ENCODE measurements at places on chromosomes 13 and 19.

DNA sequence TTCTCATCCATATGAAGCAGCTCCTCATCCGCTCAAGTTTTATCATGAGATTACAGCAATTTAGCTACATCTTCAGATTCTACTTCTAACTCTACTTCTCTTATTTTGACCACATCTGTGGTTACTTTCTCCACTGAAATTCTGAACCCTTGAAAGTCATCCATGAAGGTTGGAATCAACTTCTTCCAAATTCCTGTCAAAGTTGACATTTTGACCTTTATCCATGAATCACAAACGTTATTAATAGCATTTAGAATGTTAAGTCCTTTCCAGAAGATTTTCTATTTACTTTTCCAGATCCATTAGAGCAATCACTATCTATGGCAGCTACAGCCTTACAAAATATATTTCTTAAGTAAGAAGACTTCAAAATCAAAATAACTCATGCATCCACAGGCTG is 421.7 kb upstream of the GPC6 start:
- DNase-seq: no peak

DNA sequence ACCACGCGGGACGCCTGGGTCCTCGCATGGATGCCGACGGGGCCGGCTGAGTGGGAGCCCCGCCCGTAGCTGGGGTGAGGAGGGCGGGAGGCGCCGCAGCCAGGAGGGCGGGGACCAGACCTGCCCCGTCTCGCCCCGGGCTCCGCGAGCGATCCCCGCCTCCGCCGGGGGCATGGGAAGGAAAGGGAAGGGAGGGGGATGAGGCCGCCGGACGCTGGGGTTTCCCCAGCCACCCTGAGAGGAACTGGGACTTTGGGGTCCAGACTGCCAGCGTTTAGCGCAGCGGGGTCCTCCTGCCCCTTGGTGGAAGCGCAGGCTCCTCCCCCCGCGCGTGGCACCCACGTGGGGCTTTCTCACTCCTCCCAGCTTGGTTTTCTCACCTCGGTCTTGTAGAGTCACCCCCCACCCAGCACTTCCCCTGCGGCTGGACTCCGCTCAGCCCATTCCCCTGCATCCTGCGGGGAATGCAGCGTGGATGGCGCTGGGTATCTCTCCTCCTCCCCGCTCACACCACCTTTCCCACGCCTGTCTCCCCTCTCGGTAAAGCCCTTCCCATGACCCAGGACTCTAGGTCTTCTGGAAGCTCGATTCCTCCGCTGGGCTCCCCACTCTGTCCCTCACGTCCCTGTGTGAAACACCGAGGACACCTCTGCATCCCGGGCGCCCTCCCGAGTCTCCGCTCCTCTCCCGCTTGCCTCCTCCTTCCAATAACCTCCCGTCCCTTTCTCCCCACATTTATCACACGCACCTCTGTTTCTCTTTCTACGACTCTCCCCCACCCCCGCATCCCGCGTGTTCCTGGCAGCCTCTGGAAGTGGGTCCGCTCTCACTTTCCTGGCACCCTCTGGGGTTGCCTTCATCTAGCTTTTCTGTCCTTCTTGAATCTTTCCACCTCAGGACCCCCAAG is 2.1 kb downstream of the TGFB1 start:
- DNase-seq: no peak

DNA sequence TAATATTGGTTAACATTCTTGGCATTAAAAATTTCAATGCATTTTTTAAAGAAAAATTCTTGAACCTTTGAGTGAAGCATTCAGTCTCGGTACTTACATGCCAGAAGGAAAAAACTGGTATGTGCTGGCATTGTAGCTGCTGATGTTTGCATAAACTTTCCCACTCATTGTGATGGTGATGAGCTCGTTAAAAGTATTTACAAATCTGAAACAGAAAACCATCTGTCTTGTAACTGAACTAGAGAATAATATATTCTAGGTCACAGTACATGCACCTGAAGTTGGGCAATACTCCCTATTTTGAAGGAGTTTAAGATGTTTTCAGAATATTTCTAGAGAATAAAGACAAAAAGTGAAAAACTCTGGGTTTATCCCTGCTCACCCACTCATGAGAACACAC is 64.1 kb downstream of the SLC15A1 start:
- DNase-seq: no peak

- peak; percentile 76 for DNase-seq
Measured at GRCh38 chr19:58559275-58560006, 1.0 kb upstream of the UBE2M start.

DNA sequence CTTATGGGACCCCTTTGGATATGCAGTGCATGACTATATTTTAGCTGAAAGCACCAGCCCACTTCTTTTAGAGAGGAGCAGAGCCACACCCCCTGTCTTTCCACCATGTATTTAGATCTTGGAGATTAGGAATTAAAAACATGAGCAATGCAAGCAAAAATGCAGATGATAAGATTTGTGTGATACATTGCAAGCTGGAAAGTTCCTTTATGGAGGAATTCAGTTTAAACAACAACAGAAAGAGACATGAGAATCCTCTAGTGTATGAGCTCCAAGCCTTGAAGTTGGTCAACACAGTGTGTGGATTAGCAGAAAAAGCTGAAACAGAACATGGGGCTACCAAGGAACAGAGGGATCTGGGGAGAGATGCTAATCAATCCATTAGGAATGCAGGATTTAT is 529.8 kb upstream of the NBEA start:
- DNase-seq: no peak

DNA sequence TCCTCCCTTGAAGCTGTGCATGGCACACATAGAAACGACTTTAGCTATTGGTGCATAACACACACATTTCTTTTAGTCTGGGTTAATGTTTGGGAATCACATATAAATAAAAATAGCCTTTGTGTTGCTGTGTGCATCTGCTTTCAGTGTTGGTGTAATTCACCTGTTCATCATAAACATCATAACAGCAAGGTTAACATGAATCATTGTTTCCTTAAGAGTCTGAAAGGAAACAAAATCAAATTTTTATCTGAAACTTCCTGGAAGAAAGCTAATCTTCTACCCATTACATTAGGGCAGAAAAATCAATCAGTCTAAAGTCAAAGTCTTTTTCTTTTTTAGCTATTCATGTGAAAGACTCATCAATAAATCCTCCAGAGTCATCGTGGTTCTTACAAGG is 35.0 kb upstream of the TNFSF11 start:
- DNase-seq: no peak

- DNase-seq: no peak
Measured at GRCh38 chr13:43572656-43573360, 214.0 kb downstream of the ENOX1 start.

- DNase-seq: no peak
Measured at GRCh38 chr13:100138859-100139491, 50.1 kb downstream of the PCCA start.

DNA sequence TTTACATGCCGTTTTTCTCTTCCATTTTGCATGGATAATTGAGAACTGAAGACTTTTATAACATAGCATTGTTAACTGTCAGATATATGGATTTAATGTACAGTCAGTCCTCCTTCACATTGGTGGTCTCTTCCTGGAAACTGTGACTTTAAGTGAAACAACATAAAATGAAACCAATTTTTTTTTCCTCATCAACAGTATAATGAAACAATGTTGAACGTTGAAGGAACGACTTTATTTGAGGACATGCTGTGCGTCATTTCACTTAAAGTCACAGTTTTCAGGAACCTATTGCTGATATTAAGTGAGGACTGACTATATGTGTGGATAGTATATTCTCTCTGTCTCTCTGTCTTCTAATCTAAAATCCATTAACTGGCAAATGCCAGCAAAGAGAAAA is 54.8 kb downstream of the COG3 start:
- no peak for DNase-seq

DNA sequence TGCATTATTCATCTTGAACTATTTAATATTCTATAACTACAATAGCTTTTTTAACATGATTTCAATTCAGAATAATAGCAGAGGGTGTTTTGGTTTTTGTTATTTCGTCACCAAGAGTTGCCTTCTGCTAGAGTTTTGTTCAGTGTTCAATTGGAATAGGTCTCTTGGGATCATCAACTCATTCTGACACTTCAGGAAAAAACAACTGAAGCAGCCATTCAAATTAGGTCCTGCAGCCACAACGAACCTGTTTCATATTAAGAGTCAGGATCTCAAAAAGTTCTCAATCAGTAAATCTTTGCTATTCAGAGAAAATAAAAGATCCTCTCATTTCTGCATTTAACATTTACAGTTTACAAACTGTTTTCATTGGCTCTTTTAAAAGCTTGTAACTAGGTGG is 2.4 kb upstream of the CHAMP1 start:
- no peak for DNase-seq

- no peak for DNase-seq
Measured at GRCh38 chr19:48815870-48816501, 5.2 kb upstream of the BCAT2 start.

GRCh38 chr13:23620613-23621315 is 50.6 kb downstream of the TNFRSF19 start:
- DNase-seq: no peak

DNA sequence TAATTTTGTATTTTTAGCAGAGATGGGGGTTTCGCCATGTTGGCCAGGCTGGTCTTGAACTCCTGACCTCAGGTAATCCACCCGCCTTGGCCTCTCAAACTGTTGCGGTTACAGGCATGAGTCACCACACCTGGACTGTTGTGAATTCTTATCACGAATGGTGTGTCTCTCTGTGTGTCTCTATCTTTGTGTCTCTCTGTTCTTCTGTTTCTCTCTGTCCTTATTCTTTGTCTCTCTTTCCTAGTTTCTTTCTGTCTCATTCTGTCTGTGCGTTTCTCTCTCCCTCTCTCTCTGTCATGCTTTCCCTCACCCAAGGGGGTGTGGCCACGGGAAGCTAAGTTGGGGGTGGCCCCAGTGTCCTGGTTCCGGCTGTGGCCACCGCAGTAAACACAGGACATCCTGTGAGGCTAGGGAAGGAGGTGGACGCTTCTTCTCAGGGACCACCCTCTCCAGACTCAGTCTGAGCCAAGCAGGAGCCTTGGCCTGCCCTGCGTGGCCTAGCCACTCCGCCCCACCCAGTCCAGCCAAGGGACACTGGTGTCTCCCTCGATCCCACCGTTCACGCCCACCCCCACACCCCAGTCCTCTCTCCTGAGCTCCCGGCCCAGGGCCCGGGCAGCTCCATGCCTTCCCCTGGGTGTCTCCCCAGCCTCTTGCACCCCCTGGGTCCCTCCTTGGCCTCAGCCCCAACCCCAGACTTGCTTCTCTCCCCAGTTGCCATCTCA is 3.9 kb upstream of the PRX start:
- no peak for DNase-seq

DNA sequence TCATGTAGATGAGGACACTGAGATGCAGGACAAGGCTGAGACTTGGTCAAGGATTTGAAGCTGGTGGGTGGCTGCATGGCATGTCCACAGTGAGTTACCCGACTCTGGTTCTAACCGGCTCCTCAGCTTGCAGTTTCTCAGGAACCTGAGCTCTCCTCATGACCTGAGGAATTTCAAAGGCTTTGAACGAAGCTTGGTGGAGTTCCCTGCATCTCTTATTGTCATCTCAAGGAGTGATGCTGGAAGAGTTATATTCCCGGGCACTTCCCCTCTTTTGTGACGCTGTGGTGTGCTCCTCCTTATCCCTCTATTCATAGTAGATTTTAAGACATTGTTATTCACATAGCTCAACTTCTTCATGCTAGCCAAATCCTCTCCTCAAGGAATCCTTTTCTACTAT is 500.1 kb upstream of the HTR2A start:
- DNase-seq: no peak

DNA sequence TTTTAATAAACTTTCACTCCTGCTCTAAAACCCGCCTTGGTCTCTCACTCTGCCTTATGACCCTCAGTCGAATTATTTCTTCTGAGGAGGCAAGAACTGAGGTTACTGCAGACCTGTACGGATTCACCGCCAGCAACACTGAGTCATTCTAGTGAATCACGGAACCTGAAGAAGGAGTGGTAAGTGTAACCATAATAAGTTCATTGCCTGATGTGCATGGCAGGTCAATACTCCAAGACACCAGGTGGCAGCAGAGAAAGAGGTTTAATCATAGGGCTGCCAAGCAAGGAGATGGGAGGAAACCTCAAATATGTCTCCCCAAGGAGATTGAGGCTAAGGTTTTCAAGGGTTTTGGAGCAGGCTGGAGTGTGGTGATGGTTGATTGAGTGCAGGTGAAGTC is 204.3 kb upstream of the IPO5 start:
- DNase-seq: no peak

DNA sequence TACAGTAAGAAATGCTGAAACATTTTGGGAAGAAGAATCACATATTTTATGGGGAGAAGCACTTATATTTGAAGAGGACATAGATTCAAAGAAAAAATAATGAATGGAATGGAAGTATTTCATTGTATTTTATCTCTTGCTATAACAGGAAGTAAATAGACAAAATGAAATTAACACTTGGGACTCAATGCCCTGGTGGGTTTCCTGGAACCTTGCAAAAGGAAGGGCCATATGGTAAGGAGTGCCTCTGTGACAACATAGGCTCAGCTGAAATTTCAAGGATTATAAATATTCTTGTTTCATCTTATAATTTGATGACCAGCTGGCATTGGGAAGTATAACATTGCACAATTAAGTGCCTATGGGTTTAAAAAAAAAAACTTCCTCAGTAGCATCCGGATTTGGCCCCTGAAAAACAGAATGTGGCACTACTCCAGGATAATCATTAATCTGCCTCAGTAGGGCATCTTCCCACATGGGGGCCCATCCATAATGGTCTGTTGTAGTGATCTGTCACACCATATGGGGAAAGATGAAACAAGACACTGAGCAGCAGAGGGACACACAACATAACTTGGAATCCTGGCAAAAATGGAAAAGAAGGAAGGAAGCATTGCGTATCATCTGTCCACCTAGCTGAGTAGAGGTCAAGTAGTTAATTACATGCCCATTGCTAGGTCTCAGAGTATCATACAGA is 321.6 kb downstream of the NDFIP2 start:
- DNase-seq: no peak

DNA sequence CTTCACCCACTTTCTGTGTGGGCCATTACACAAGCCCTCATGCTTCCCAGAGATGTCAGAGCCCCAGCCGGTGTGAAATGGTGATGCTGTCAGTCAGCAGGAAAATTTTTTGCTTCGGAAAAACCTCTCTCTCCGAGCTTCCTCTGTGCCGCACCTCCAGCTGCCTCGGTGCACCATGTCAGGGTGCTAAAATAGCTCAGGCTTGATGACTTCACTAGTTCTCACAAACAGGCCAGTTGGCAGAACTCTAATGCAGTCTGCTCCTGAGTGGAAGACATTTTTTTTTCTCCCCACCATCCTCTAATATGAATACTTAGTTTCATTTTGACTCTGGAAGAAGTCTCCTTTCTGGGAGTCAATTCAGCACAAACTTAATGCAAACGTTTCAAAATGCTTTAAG is 71.3 kb downstream of the KLF12 start:
- peak; percentile 52 for DNase-seq

DNA sequence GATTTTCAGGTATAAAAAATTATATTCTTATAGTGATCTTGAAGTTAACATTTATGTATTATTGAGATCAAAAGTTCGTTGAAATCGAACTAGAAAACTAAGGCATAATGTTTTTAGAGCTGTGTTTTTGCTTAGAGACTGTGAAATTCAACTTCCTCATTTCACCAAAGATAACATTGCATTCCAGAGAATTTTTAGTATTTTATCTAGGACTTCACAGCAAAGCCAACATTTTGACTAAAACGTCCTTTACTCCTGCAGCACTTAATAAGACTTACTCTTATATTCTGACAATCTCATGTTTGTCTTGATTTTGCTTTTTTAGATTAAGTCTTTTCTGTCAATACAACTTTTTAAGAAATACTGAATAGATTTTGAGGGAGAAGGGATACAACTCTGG is 4.7 kb downstream of the KCTD4 start:
- DNase-seq: no peak

- no peak for DNase-seq
Measured at GRCh38 chr13:92843549-92843948, 383.1 kb upstream of the GPC6 start.

- DNase-seq: no peak
Measured at GRCh38 chr13:34637636-34638035, 304.4 kb upstream of the NBEA start.
